ENCODE measurements at places on chromosomes 1 and 21. TPM values are rescaled to one million over a fixed set of nuclear protein-coding genes. Genes with fewer than 3 reads are reported as not detected.
A peak's percentile ranks its signal among the peaks of the same experiment; 100 is the strongest.

- no peak for DNase-seq
Measured at GRCh38 chr1:189774721-189775287, 702.9 kb downstream of the BRINP3 start.

DNA sequence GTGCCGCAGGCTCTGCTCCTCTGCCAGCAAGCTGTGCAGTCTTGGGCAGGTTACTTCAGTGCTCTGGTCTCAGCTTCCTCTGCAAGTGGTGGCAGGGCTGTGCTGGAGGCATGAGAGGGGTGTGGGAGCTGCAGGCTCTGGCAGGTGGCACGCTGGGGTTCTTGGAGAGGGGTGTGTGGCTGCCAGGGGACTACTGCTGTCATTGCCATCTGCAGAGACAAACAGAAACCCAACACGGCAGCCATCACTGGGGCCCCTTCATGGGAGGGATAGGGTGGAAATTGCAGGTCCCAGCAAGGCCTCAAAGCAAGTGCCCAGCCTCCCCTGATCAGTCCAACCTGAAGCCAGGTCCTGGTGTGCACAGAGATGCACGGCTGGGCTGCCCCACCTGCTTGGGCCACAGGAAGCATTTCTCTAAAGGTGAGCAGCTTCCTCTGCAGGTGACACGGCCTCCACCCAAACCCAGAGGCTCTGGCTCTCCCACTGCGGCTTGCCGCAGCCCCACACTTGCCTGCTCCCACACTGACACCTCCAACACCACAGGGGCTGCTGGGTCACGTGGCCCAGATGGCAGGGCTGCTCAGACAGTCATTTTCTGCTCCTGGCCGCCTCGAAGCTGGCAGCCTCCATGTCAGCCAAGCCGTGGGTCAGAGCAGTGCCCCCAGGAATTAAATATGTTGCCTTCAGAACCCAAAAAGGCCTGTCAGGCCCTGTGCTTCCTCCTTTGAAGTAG is 4.1 kb upstream of the COL6A2 start:
- no peak for DNase-seq

GRCh38 chr1:21762022-21762404 is 20.9 kb downstream of the USP48 start:
- DNase-seq, result no peak

DNA sequence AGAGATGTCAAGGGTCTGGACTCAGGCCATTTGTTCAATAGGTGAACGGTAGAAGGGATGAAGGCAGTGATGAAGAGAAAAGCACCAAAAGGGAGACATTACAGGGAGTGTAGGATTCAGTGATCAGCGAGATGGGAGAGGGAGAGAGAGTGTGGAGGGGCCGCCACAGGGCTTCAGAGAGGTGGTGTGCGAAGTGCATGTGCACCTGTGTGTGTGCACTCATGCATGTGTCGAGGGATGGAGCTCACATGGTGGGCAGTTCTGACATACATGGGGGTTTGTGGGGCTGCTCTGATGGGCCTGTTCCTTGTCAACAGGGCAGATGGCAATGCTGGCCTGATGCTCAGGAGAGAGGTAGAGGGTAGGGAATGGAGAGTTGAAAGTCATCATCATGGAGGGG is 11.4 kb upstream of the KCNA2 start:
- DNase-seq, result no peak

- DNase-seq, result no peak
Measured at GRCh38 chr1:56979986-56980755, 14.4 kb upstream of the C8B start.

- no peak for DNase-seq
Measured at GRCh38 chr1:18561967-18562366, 68.7 kb upstream of the PAX7 start.

- no peak for DNase-seq
Measured at GRCh38 chr1:214709241-214709640, 106.2 kb downstream of the CENPF start.

- DNase-seq, result no peak
Measured at GRCh38 chr1:207801819-207802218, 50.0 kb downstream of the CD46 start.

DNA sequence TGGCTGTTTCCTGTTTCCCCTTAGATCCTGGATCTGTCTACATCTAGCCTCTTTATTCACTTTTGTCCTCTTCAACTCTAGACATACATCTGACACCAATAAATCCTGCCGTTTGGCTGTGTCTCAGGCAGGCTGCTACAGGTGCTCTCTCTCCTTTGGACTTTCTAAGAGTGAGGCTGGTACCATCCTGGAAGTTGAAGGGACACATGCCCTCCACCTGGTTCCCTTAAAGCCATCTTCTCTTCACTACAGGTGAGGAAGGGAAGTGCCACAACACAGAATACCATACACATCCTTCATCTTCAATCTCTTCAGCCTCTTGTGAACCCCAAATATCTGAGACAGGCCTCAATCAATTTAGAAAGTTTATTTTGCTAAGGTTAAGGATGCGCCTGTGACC is 137.9 kb downstream of the BACH1 start:
- no peak for DNase-seq

- peak; percentile 33 for DNase-seq
Measured at GRCh38 chr1:198254521-198254920, 97.7 kb downstream of the NEK7 start.

DNA sequence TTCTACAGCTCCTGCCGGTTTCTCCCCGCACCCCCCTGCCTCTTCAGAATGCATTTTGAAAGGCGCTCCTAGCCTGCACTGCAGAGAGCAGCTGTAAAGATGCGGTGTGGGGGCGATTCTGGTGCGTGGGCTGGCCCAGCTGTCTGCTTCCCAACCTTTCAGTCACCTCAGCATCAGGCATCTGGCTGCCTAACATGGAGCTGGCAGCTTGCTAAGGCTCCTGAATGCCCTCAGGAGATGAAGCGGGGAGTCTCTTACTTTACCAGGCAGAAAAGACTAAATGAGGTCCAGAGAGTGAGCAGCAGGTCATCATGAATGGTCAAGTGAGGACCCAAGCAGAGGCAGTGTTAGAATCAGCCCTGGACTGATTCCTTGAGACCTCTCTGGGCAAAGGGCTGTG is 8.7 kb downstream of the IER5 start:
- no peak for DNase-seq

GRCh38 chr1:84847253-84848250 is 45.5 kb downstream of the LPAR3 start:
- DNase-seq, result peak; percentile 97

DNA sequence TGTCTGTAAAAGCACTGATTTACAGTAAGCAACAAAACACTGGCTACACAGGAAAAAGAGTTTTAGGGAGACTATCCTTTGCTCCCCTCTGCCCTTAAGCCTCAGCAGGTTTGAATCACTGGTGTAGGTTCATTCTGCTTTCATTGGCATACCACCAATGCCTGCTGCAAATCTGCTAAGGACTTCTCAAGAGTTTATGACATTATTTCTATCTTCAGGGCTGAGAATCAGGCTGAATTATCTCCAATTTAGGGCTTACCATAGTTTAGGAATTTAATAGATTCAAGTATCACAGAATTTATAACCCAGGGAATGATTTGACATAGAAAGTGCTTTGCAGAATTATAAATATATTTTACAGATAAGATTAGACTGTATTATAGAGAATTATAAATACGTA is 6.7 kb upstream of the ZBTB18 start:
- no peak for DNase-seq

- peak; percentile 99 for DNase-seq
Measured at GRCh38 chr1:16366722-16367257, at the start of gene SZRD1. SZRD1 (plus strand) TSS chr1:16367242; CDS start chr1:16367258, 16 bp downstream.

GRCh38 chr1:53685272-53686051 is 53.5 kb downstream of the GLIS1 start:
- DNase-seq, result peak; percentile 22

- DNase-seq, result no peak
Measured at GRCh38 chr1:67733681-67734322, 48.8 kb downstream of the GADD45A start.

GRCh38 chr1:41626616-41627375 is 142.3 kb upstream of the EDN2 start:
- peak; percentile 60 for DNase-seq

DNA sequence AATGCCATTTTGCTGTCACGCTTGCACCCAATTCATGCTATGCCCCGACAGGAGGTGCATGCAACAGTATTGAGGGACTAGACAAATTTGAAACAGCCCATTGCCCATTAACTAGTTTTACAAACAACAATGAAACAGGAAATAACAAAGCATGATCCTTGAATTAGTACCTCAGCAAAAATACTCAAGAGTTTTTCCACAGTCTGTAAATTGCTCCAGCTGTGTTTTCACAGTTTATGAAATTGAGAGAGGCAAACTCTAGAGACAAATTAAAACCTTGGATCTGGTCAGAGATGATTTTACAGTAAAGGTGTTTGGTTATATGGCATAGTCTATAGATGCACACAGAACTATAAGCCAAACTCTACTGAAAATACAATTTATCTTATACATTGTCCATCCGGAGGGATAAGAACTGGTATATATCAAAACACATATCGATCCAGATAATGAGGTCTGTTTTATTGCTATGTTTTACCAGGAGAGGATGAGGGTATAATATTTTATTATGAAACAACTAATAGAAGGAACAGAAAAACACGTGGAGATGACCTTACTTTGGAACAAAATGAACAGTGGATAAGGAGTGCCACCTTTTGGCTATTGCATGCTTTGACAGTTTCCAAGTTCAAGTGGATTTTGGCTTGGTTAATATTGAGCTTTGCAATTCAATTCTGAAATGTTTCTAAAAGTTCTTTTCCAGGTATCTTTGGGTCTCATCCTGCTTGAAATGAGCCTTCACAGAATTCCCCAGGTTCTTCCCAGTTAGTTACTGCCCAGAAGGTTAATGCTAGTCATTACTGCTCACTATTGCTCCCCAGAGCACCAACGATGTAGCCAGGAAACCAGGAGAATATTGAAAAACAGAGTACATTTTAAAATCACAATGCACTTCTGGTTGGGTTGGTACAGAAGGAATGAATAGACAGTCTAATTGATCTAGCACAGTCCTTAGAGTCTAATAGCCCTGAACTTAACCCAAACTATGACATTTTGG is 45.7 kb downstream of the ZC3H11B start:
- DNase-seq, result peak; percentile 65

DNA sequence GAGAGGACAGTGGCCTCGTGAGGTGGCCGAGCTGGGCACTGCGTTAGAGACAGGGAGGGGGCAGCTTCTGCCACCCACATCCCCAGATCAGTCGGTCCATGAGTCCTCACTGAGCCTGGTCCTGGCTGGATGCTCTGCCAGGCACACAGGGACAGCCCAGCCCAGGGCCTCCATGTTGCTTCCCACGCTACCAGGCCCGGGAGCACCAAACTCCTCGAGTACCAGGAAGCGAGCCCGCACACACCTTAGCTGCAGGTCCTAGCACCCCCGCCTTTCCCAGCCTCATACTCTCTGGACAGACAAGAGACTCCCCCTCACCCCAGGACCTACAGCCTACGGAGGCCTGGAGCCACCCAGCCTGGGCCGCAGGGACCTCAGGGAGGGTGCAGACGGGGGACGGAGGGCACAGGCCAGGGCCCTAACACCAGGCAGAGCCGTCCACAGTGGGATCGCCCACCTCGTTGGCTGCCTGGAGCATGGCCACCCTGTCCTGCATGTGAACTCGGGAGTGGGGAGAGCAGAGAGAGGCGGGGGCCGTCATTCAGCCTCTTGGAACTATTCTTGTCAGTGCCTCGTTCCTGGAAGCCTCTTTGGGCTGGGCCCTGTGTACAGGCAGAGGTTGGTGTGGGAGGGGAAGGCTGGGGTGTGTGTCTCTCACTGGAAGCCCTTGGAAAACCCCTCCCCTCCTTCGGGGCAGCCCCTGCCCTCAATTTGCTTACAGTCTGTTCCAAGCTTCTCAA is 90.9 kb upstream of the RUNX3 start:
- no peak for DNase-seq

DNA sequence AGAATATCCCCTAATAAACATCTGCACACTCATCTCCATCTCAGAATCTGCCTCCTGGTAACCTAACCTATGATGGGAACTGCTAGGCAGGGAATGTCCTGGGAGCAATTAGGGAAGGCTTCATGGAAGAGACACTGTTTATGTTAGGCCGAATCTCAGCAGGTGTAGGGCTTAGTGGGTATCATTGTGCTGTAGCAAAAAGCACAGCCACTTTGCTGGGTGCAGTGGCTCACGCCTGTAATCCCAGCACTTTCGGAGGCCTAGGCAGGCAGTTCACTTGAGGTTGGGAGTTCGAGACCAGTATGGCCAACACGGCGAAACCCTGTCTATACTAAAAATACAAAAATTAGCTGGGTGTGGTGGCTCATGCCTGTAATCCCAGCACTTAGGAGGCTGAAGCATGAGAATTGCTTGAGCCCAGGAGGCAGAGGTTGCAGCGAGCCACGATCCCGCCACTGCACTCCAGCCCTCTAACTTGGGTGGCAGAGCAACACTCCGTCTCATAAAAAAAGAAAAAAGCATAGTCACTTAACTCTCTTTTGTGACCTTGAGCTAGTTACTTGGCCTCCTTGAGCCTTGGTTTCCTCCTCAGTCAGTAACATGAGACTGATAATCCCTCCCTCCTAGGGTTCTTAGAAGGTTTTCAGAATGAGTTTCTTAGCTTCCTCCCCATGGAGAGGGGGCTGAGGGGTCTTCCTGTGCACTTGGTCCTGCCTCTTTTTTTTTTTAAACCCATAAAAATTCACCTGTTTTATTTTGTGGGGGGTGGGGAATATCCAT is 3.5 kb downstream of the RAB42 start:
- DNase-seq, result no peak

GRCh38 chr1:16608838-16609560 is 4.4 kb downstream of the NBPF1 start:
- DNase-seq, result no peak

- DNase-seq, result no peak
Measured at GRCh38 chr1:24501371-24502064, 1.1 kb upstream of the RCAN3 start.

- DNase-seq, result no peak
Measured at GRCh38 chr1:34774957-34775356, 6.1 kb upstream of the GJB3 start.

- DNase-seq, result peak; percentile 80
Measured at GRCh38 chr1:201267481-201268229, 15.7 kb upstream of the PKP1 start.

Gene USP25
- 65.7 TPM for total RNA-seq

Gene CFAP107
- total RNA-seq, result under 0.01 TPM

Gene EPRS1
- total RNA-seq, result 193 TPM

Gene SLC26A9
- not detected for total RNA-seq

Gene RAD54L
- 0.66 TPM for total RNA-seq

Gene S100A8
- not detected for total RNA-seq

Gene FCER1G
- total RNA-seq, result not detected

Gene GJA5
- total RNA-seq, result not detected

Gene AMY2A
- not detected for total RNA-seq

Gene AMIGO1
- total RNA-seq, result 1.8 TPM

Gene ODF2L
- 25.9 TPM for total RNA-seq

Gene LCE6A
- total RNA-seq, result not detected

Gene HCRTR1
- total RNA-seq, result not detected

Measured in fibroblast of lung (primary cell).